ENCODE measurements at places on chromosomes 12 and 14.

DNA sequence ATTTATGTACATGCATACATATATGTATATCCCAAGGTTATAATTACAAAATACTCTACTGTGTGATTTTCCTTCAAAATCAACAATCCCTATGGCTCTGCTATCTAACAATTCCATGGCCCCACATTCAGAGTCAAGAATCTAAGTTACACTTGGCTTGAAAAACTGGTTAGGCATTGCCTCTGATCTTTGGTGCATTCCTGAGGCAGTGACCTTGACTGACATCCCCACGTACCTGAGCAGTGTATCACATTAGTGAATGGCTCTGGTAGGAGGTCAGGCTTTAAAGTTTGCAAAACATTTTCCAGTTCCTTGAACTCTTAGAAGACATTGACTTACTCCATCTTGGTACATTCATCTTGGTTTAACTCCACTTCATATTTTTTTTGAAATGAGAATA is 8.5 kb upstream of the STON2 start:
- no peak for DNase-seq

GRCh38 chr14:66601932-66602578 is 94.1 kb downstream of the GPHN start:
- no peak for DNase-seq

GRCh38 chr12:94127239-94128131 is 20.9 kb upstream of the PLXNC1 start:
- DNase-seq: no peak

DNA sequence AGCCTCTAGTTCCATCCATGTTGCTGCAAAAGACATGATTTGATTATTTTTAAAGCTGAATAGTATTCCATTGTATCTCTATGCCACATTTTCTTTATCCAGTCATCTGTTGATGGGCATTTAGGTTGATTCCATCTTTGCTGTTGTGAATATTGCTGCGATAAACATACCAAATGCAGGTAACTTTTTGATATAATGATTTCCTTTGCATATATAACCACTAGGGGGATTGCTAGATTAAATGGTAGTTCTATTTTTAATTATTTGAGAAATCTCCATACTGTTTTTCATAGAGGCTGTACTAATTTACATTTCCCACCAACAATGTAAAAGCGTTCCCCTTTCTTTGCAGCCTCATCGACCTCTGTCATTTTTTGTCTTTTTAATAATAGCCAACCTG is 342.5 kb downstream of the MDGA2 start:
- no peak for DNase-seq

GRCh38 chr14:33862261-33862802 is 88.5 kb downstream of the EGLN3 start:
- DNase-seq: no peak

GRCh38 chr12:55039395-55040354 is 19.9 kb downstream of the NEUROD4 start:
- no peak for DNase-seq
